T-helper 17 cell (primary cell): ENCODE measurements at places on chromosomes 2 and 18. TPM values are rescaled to one million over a fixed set of nuclear protein-coding genes. Genes with fewer than 3 reads are reported as not detected.

The SIX2 gene
- not detected for total RNA-seq

The TUBA3E gene
- not detected for total RNA-seq

The ITPRIPL1 gene
- 9.9 TPM for total RNA-seq

- H3K27me3 ChIP-seq = peaks cover 10% of the 10 kb centered on the region
- no peak overlapping the region for H3K27ac ChIP-seq
- H3K4me3 ChIP-seq = no peak overlapping the region
- H3K4me1 ChIP-seq = peaks cover 2% of the 10 kb centered on the region
- H3K36me3 ChIP-seq = peaks cover 3% of the 10 kb centered on the region
Observed at GRCh38 chr2:64234785-64235184, 90.6 kb upstream of the PELI1 start.
